Hindlimb muscle (tissue), 1 donor: ENCODE measurements at places on chromosomes 4 and X.

GRCh38 chr4:136036744-136037143 lies 1495.5 kb downstream of the PCDH18 start:
- no peak for DNase-seq

- no peak for DNase-seq
These were observed 92.4 kb upstream of the AP1S2 start for GRCh38 chrX:15946783-15947580.

DNA sequence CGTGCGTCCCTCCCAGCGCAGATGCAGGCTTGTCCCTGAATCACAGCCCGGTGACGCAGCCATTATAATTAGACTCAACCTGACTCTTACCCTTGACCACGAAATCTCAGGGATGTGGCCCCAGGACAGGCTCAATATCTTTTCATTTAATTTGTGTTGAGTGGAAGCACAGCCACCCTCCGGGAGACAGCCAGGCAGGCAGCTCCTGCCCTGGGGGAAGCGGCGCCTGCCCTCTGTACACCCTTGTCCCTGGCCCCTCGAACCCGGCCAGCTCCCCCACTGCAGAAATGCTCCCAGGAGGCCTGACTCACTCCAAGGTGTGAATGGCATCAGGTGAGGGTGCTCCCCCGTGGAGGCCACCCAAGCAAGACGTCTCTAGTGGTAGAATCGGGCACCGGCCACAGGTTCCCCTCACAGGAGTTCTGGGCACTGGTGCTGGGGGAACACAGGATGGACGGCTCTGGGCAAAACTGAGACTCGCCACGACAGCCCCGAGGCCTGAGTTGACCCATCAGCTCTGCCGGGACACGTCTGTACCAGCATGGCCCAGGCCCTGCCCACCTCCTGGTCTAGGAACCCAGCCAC lies 2.7 kb downstream of the CPLX1 start:
- DNase-seq: no peak

- no peak for DNase-seq
These were observed 36.1 kb downstream of the NBDY start for GRCh38 chrX:56764975-56765791.

- no peak for DNase-seq
These were observed 619.8 kb downstream of the DMD start for GRCh38 chrX:32591589-32591988.

GRCh38 chr4:118682928-118683327 lies 2.3 kb upstream of the METTL14 start:
- no peak for DNase-seq

DNA sequence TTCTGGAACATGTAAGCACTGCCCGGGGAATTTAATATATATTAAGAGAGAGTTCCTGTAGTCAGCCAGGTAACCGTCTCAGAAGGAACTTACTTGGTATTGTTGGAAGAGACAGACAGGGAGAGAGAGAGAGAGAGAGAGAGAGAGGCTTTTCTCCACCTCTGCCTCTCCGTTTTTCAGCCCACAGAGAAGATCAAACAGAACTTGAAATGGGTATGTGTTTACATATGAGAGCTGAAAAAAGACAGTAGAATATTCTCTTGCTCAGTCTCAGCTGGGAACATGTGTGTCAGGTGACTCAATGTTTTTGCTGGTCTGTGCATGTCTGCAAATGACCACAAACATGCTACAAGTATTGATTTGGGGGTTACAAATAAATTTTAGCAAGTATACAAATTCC lies 81.9 kb downstream of the MAGED1 start:
- DNase-seq: no peak

DNA sequence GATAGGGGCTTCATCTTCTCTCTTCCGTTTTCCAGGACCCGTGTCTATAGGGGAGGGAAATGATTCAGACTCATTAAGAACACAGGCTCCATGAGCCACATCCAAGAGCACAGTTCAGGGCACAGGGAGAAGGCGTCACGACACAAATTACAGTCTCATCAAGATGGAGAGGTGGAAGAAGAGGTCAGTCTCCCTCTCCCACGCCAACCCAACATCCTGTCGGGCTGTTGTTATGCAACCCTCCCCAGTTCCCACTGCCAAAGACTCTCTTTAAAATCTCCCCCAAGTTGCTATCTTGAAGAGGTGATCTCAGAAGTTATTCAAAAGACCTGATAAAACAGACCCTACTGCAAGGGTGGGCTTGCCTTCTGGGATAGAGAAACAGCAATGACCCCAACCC lies 12.6 kb downstream of the ZMYM3 start:
- DNase-seq: no peak

- no peak for DNase-seq
These were observed 11.5 kb upstream of the GABRE start for GRCh38 chrX:151985955-151986354.

- no peak for DNase-seq
These were observed 6.9 kb downstream of the SORCS2 start for GRCh38 chr4:7199129-7199725.

DNA sequence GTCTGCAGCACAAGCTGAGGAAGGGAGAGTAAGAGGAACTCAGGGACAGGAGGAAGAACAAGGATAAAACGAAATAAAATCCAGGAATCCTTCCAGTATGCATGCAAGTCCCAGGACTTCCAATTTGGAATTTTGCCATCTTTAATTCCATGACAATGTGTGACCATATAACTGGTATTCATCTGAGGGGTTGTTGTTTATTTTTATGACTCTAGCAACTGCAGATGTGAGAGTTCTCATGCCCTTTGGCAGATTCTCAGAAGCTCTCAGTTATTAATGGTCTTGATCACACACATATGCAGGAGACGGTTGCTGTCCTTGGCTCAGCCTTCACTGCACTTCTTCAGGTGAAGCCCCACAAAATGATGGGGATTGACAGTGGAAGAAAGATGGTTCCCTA lies 148.2 kb downstream of the SMIM20 start:
- DNase-seq: peak; percentile 51

DNA sequence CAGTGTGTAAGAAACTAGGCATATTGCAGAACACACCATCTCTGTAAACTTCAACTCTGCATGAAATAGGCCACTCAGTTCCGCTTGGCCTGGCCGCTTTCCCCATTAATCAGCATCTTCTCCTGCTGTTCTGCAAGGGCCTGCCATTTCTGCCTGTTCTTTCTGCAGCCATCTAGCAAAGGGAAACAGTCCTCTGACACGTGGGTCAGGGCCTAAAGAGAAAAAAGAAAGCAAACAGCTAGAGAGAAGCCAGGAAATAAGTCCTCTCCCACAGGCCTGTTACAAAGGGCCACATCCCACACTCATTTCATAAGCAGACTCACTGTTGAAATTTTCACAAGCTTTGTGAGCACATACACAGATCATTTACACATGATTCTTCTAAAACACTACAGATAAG lies 130.1 kb downstream of the PDE5A start:
- DNase-seq: no peak

- no peak for DNase-seq
These were observed 72.1 kb upstream of the ACSL1 start for GRCh38 chr4:184897895-184898294.

DNA sequence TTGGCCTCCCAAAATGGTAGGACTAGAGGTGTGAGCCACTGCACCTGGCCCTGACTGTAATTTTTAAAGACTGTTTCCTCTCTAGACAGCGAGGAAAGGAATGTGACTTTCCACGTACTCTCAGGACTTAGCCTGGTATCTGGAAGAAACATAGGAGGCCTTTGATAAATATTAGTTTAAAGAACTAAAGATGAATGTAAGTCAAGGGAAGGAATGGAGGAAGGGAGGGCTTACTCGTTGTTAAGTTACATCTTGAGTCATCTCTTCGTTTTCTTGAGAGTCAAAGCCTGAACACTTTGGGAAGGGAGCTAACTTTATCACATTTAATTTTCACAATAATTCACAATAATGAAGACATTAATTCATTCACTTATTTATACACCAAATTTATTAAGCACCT lies 7.2 kb upstream of the LNX1 start:
- no peak for DNase-seq

GRCh38 chr4:180120068-180120467 lies 2123.1 kb upstream of the TENM3 start:
- no peak for DNase-seq

DNA sequence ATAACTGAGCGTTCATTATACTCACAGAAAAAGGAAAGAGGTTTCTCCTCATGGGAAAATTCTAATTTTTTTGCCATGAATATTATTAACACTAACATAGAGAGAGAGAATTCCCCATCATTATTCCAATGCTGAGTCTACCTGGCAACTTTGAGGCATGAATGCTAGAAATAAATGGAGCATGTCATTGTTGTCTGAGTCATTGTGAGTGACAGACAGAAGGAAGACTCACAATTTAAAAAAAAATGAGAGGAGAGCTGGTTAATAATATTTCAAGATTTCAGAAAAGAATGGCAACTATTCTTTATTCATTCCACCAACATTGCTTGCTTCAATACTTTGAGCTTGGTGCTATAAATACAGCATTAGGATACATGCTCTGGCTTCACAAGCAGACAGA lies 170.4 kb upstream of the HS3ST1 start:
- DNase-seq: no peak

DNA sequence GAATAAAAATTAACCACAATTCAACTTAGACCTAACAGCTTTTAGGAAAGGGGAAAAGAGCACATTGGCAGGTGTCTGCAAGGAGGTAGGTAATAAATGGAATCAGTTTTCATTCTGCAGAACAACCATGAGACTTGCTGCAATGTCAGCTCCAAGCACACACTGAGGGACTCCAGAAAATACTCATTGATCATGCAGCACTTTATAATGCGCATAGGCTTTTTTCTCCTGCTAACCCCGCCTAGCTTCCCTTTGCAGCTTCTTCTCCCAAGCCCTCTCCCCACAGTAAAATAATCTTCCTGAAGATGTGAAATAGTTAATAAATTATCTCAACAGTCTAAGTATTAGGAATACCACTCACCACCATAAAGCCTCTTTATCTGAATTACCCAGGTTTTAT lies 36.9 kb downstream of the ANKRD17 start:
- no peak for DNase-seq

DNA sequence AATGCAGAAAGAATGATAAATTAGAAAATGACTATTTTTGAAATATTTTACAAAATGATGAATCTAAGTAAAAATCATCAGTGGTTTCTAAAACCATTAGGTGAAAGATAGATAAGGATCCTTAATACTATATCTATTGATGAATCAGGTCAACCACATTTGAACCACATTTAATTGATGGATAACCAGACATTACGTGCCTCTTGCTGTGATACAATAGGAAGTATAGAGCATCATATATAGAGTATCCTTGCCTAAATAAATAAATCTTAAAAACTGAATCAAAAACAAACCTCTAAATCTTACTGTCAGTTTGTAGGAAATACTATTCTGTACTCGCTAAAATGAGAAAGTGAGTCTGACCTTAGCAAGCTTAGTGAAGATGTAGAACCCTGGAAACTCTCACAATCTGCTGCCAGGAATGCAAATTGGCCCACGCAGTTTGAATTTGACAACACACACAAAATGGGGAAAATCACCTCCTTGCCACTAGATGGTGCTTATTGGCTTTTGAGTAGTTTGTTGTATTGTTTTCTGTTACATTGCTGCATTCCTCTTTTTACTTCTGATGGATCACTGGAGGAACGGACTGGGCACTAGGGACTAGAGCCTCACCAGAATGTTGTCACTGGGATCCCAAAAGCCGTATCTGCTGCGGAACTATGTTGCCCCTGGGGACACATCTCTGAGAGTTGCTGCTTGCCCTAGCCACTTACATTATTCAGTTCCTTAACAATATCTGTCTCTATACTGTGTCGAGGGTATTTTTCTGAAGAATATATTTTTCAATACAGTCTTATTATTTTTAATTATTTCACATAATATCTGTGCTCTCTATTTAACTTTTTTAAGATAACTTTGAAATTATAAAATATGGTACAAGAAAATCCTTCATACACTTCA lies 25.4 kb upstream of the SLAIN2 start:
- DNase-seq: peak; percentile 37

GRCh38 chr4:1512738-1513660 lies 106.8 kb upstream of the NKX1-1 start:
- peak; percentile 34 for DNase-seq

GRCh38 chr4:52659722-52660261 lies 691 bp upstream of the USP46 start:
- peak; percentile 51 for DNase-seq

DNA sequence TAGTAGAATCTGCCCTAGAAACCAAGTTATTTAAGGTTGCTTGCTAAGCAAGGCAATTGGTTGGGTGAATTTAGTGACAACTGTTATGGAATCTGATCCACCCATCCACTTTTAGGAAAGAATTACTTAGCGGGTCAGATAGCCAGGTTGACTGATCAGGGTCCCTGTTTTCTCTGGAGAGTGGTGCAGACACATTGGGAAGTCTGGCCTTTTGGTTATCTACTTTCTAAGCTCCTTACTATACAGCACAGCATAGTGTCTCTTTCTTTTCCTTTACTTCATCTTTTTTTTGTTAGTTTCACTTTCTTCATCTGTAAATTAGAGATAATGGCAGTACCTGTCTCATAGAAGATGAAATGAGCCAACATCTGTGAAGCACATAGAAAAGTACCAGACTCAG lies 7.4 kb downstream of the HERC3 start:
- no peak for DNase-seq

DNA sequence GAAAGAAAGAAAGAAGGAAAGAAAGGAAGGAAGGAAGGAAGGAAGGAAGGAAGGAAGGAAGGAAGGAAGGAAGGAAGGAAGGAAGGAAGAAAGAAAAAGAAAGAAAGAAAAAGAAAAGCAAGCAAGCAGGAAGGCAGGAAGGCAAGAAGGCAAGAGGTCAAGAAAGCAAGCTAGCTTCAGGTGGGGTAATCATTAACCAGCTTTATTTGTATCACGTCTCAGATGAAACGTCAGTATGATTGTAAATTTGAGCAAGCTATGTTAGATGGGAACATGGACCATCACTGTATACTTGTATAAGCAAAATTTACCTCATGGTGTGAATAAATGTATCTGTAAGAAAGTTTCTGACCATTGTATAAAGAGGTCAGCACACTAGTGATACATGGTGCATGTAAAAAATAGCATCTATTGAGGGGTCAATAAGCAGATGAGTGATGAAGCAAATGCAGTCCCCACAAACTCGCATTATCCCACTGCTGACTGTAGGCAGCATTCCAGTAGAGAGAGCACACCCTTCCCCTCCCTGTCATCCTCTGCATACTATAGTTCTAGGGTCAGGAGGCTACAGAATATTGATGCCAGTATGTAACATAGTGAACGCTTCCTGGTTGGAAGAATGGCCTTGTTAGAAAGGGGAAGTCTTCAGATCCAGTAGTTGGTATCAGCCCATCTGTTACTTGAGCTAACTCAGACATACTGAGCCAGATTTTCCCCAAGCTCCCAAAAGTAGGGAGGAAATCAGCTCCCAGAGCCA lies 16.5 kb upstream of the KLHL34 start:
- DNase-seq: no peak

- DNase-seq: peak; percentile 46
These were observed 2.7 kb downstream of the TNIP2 start for GRCh38 chr4:2753436-2753835.

GRCh38 chr4:85734424-85734831 lies 259.5 kb downstream of the ARHGAP24 start:
- DNase-seq: no peak

- no peak for DNase-seq
These were observed 55.6 kb downstream of the STIM2 start for GRCh38 chr4:26916195-26916594.
